ENCODE measurements at places on chromosomes 12 and 14.
A peak's percentile ranks its signal among the peaks of the same experiment; 100 is the strongest.

- DNase-seq, result no peak
These were observed 15.4 kb upstream of the OAS1 start for GRCh38 chr12:112891093-112892024.

DNA sequence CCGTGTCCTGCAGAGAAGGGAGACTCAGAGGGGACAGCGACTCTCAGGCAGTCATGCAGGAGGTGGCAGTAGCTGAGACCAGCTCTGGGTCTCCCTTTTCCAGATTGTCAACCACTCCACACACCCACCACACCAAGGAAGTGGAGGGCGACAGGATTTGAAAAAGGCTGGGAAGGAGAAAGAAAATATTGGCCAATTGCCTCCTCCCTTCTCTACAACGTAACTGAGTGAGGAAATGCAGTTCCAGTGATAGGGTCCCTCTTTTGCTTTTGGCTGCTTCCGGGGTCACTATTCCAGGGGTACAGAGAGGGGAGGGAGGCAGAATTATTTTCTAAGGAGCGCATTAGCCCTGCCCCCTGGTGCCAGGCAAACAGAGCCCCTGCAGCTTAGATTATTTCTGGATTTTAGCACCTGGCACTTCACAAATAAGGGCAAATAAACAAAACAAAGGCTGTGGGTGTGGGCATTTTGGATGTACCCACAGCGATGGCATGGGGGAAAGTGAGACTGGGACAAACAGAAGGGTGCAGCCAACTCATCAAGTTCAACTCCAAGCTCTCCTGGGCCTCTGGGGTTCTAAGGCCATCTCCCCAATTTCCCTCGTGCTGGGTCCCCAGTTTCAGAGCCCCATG lies 20.4 kb downstream of the ASB2 start:
- DNase-seq, result no peak

GRCh38 chr14:101072531-101072930 lies 169.0 kb upstream of the RTL1 start:
- DNase-seq, result no peak

GRCh38 chr12:81699551-81699950 lies 59.6 kb downstream of the PPFIA2 start:
- DNase-seq, result no peak

DNA sequence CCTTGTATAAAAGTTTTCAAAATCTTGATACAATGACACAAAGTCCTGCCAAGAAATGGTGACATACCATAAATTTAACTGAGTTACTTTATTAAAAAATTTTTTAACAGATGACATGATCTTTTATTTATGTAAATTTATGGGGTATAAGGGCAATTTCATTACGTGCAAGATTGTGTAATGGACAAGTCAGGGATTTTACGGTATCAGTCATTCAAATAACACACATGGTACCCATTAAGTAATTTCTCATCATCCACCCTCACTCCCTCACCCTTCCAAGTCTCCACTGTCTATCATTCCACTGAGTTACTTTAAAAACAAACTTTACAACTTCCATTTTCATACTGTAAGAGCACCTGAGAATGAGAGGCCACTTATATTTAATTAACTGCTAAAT lies 37.4 kb downstream of the SPTLC2 start:
- DNase-seq, result no peak

DNA sequence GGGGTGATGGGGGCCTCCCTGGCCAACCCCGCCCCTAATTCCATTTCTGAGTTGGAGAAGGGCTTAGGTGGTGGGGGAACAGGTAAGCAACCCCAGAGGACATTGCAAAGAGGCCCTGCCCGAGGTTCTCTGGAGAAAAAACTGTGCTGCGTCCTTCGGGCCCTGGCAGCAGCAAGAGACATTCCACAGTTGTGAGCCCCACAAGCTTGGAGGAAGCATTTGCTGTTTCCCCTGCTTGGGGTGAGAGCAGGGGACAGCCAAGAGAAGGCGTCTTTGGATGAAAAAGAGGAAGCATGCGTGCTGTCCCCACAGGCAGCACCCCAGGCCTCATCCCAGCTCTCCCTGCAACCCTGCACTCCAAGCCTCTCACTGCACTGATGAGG lies 1.3 kb downstream of the BDKRB2 start:
- no peak for DNase-seq

DNA sequence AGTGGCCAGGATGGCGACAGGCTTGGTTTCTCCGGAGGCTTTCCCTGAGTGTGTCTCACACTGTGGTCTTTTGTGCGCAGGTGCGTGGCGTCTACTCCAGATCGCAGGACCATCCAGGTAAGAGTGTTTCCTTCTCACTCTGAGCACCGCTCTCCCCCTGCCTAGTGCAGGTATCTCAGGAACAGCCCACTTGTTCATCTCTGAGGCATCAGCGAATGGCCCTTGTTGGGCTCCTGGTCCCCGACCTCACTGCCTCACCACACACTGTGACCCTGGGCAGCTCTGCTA lies 781 bp downstream of the ADGRD1 start:
- no peak for DNase-seq

GRCh38 chr12:105468464-105468863 lies 138.0 kb downstream of the C12orf75 start:
- no peak for DNase-seq

- DNase-seq, result no peak
These were observed 9.1 kb downstream of the BORCS5 start for GRCh38 chr12:12365931-12366431.

- no peak for DNase-seq
These were observed 243.0 kb upstream of the DIO3 start for GRCh38 chr14:101318271-101318670.

DNA sequence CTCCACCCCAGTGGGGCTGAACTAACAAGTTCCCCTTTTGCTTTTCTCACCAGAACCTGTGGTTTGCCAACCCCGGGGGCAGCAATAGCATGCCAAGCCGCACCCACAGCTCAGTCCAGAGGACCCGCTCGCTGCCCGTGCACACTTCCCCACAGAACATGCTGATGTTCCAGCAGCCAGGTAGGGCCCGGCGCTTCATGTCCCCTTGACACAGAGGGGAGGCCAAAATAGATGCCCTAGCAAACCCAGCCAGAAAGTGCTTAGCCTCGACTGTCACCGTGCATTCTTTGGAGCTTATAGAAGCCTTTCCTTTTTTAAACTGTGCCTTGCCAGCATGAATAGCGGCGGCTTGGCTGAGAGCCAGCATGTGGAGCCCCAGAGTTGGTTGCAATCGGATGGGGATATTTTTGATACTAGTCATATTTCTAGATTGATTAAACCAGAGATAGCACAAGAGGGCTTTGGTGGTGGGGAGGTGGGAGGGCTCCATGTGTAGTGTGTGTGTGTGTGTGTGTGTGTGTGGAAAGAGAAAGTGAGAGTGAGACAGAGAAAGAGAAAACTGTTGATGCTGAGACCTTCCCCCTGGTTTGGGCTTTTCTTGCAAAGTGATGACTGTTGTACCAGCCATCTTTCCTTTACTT lies 126.1 kb downstream of the GCH1 start:
- no peak for DNase-seq

DNA sequence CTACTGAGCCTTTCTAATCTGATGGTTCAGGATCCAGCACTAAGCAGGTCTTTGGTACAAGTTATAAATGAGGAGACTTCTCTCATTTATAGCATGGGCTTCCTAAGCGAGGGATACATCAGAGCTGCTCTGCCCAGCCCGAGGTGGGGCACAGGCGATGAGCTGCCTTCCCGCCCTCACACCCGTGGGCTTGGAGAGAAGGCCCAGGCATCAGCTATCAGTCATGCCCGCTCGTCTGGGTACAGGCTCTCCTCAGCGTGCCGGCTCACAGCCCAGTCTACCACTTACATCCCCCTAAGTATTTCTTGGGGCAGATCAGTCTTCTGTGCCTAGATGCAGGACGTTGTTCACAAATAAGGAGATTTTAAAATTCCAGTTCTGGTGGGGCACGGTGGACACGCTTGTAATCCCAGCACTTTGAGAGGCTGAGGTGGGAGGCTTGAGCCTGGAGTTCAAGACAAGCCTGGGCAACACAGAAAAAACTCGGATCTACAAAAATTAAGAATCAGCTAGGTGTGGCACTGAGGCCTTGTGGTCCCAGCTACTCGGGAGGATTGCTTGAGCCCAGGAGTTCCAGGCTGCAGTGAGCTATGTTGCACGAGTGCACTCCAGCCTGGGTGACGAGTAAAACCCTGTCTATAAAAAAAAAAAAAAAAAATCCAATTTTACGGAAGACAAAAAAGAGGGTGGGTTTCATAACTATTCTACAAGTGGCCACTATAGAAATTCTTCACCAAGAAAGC lies 57.0 kb downstream of the CCDC88C start:
- no peak for DNase-seq

- no peak for DNase-seq
These were observed 1.2 kb upstream of the PTGER2 start for GRCh38 chr14:52312931-52313355.

DNA sequence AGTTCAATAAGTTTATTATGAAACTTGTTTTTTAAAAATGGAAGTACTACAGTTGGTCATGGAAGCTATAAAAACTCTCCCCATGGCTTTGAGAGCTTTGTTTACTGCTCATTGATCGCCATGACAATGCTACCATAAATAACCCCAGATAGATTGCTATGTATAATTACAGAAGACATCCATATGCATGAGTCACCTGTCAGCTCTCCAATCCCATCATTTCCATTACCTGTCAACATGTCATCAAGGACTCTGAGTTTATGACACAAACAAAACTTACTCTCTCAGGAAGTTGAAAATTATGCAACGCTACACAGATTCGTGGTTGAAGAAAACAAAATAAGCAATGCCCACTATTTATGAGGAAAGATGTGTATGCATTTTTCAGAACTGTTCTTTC lies 144.4 kb downstream of the SEC23A start:
- DNase-seq, result no peak

DNA sequence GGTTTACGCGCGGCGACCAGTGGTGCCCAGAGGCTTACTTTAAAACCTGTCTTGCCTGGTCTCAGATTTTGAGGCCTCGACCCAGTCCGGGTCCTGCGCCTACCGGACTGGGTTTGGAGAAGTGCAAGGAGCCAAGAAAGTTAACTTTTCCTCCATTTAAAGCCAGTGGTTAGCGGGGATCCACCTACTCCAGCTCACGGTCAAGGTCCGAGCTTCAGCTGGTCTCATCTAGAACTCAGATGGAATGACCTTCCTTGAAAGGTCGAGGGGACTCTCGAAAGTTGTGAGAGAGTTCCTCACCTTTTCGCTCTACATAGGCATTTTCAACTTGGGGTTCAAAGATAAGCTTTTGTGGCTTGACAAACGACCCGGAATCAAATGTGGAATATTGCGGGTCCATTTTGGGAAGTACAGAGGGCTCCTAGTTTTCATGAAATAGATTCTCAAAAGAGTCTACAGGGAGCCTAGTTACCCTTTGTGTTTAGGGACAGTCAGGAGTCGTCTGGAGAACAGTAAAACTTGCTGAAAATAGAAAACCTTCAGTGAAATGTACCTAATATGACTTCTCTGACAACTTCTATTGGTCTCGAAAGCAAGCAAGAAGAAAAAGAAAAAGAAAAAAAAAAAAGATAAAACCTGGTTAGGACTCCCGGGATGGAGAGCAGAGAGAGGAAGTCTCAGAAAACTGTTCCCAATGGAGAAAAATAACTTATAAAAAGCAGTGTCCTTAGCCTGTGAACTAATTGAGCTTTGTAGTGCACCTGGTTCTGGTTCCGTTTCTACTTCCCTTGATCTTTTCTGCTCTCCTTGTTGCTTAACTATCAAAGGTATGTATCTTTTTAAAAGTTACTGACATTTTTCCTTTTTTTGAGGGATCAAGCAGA lies 1.4 kb downstream of the KCNMB4 start:
- peak; percentile 23 for DNase-seq

DNA sequence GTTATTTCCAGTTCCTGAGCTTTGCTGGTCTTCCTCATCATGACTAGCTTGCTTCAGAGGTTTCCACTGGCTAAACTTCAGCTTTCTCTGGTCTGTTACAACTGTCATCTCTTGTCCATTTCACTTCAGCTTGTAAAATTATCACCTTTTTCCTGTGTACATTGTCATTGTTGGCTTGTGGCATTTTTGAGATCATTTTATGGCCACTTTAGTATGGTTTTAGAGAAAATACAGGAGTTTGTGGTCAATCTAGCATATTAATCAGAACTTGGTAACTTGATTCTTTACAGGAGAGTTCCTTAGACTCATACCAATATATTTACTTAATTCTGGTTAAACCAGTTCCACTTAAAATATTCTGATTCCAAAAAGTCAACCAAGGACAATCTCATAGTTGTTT lies 235.9 kb upstream of the KITLG start:
- no peak for DNase-seq

DNA sequence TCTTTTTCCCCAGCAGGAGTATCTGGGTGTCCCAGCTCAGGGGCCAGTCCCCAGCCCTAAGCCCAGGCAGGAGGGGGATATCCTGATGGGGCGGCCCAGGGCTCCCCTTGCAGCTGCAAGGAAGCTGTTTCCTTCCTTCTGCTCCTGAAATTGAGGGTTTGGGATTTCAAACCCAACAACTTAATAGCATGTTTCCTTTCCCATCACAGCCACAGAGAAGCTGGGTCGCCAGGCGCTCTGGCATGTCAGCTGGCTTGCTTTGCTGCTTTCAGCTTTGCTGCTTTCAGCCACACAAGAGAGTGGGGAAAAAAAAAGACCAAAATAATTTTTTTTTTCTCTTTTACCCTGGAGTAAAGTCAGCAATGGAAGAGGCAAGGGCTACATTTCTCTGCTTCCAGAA lies 30.0 kb downstream of the HVCN1 start:
- no peak for DNase-seq

DNA sequence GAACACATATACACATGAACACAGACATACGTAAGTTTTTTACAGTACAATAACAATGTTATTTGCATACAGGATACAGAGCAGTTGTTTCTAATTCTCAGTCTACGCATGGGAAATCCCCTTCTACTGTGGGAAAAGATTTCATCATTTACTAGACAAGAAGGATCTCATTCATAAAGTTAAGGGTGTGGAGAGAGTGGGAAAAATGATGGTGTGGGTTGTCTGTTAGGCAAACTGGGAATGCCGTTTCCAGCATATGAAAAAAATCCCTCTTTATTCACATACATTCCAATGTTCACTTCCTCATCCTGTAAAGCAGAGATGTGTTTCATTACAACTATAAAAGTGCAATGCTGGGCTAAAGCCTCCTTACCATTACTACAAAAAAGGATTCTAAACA lies 120.9 kb downstream of the SINHCAF start:
- no peak for DNase-seq

DNA sequence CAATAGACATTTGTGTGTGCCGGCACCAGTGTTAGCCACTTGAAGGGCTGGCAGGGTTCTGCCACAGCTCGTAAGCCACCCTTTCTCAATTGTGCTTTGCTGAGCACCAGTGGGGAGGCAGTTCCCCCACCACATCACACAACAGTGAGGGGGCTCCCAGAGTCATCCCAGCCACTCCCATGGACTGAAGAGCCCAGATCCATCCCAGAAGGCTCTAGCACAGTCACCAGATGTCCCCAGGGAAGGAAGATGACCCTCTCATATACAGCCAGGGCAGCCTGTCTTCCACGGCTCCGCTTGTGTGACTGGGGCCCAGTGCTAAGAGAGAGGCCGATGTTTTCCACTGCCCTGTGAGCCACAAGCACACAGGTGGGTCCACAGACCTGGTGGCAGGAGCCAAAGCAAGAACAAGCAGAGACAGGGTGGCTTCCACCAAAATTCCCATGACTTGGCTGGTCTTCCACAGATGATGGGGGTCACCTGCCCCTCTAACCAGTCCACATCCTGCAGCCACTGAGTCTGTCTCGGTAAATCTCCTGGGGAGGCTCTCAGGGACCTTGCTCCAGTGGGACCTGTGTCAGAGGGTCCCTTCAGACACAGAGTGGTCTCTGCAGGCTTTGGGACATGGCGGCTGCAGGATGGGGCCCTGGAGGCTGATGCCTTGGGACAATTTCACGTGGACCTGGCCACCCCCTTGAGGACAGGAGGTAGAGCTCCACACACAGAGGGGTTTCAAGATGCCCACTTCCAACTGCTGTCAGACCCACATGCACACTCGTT lies 71.9 kb upstream of the DDX11 start:
- no peak for DNase-seq

GRCh38 chr12:47786662-47787280 lies 13.7 kb downstream of the SLC48A1 start:
- no peak for DNase-seq
